ENCODE measurements at places on chromosomes 13 and 19. TPM values are rescaled to one million over a fixed set of nuclear protein-coding genes. Genes with fewer than 3 reads are reported as not detected.
A peak's percentile ranks its signal among the peaks of the same experiment; 100 is the strongest.

DNA sequence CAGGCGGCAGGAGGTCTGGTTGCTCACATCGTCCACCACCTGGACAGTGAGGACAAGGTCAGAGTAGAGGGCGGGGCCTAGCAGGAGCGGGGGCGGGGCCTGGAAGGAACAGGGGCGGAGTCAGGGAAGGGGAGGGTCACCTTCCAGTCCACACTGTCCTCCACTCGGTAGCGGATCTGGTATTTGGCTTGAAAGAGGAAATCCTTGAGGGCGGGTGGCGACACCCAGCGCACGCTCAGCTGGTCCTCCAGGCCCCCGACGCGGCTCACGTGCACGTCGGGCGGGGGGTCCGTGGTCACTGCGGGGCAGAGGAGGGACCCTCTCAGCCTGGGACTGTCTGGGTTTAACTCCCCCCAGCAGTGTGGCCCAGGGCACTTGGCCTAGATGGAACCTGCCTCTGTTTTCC is 8.2 kb downstream of the REX1BD start:
- H3K36me3 ChIP-seq, result no peaks in the 10 kb centered on the region
- DNase-seq, result peak; percentile 91
- H3K4me3 ChIP-seq, result no peak overlapping the region
- no peaks in the 10 kb centered on the region for H3K27me3 ChIP-seq
- H3K4me1 ChIP-seq, result peaks cover 8% of the 10 kb centered on the region
- no peak overlapping the region for H3K27ac ChIP-seq

DNA sequence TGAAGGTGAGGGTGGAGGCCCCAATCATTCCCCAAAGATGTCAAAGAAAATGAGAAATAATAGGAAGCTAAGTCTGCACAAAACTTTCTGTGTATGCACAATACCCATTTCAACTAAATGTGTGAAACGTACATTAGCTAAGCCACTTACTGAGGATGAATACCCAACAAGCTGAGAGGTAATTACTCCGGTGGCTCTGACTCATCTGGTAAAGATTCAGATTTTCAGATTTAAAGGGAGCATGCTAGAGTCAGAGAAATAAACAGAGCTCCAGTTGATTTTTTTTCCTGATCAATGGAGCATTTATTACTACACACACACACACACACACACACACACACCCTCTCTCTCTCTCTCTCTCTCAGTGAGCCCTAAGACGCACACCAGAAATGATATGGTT is 194.8 kb upstream of the ARGLU1 start:
- no peaks in the 10 kb centered on the region for H3K27me3 ChIP-seq
- H3K4me3 ChIP-seq, result no peak overlapping the region
- no peaks in the 10 kb centered on the region for H3K4me1 ChIP-seq
- no peaks in the 10 kb centered on the region for H3K36me3 ChIP-seq

DNA sequence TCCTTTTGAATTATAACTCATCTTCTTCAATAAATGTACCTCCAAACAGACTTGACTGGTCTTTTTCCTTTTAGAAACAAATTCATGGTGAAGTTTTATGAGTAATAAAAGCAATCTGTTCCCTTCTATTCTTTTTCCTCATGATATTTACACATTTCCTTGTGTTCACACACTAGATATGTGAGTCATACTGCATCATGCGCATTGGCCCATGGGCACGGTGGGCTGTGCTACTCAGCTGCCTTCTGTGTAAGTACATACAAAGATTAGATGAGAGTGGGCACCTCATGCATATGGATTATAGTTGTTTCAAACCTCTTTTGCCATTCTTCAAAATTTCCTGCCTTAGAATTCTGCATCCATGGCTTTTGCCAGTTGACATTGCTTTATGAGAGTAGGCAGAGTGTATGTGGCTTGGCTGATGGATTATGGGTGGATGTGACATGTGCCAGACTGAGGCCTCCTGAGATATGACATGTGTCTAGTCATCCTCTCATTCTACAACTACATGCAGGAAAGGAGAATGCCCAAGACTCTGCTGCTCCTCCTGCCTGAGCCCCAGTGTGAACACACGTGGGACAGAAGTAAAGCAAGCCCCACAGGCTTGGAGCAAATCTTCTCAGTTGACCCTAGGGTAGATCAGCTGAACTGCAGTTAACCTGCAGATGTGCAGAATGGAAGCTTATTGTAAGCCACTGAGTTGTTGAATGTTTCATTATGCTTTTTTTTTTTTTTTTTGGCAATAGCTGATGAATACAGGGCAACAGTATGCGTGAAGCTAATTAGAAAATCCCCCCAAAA is 109.9 kb downstream of the RBM26 start:
- H3K36me3 ChIP-seq, result no peaks in the 10 kb centered on the region
- no peaks in the 10 kb centered on the region for H3K27me3 ChIP-seq
- no peak overlapping the region for H3K4me3 ChIP-seq
- no peaks in the 10 kb centered on the region for H3K4me1 ChIP-seq
- no peak for DNase-seq

- DNase-seq, result no peak
- peaks cover 31% of the 10 kb centered on the region for H3K36me3 ChIP-seq
- H3K27ac ChIP-seq, result no peak overlapping the region
- H3K4me3 ChIP-seq, result no peak overlapping the region
- no peaks in the 10 kb centered on the region for H3K27me3 ChIP-seq
Observed at GRCh38 chr19:36363845-36364244, 15.2 kb downstream of the ZFP14 start.

DNA sequence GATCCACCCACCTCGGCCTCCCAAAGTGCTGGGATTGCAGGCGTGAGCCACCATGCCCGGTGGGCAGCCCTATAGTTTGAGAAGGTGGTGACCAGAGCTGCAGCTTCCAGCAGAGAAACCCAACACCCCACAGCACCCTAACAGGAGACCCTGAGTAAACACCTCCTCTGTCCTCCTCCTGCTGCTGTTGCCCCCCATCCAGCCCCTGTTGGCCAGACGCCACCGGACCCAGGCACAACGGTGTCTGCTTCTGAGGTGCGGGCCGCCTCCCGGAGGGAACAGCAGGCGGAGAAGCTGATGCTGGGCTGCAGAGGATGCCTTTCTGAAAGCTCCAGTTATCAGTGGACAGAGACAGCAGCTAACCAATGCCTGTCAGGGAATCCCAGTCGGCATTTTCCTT is 175.5 kb downstream of the COL4A1 start:
- DNase-seq, result no peak
- no peaks in the 10 kb centered on the region for H3K36me3 ChIP-seq
- no peak overlapping the region for H3K4me3 ChIP-seq
- no peaks in the 10 kb centered on the region for H3K4me1 ChIP-seq

GRCh38 chr19:42697884-42698283 is 42.4 kb downstream of the PSG3 start:
- peaks cover 8% of the 10 kb centered on the region for H3K27me3 ChIP-seq
- no peaks in the 10 kb centered on the region for H3K36me3 ChIP-seq
- no peak overlapping the region for H3K4me3 ChIP-seq
- H3K27ac ChIP-seq, result no peak overlapping the region

- H3K4me1 ChIP-seq, result no peaks in the 10 kb centered on the region
- H3K27ac ChIP-seq, result no peak overlapping the region
- H3K4me3 ChIP-seq, result no peak overlapping the region
- DNase-seq, result no peak
- H3K36me3 ChIP-seq, result no peaks in the 10 kb centered on the region
Observed at GRCh38 chr13:46182491-46182877, 507 bp upstream of the LCP1 start.

- no peaks in the 10 kb centered on the region for H3K27me3 ChIP-seq
- H3K4me1 ChIP-seq, result peaks cover 13% of the 10 kb centered on the region
- H3K36me3 ChIP-seq, result peaks cover 18% of the 10 kb centered on the region
- DNase-seq, result peak; percentile 82
- no peak overlapping the region for H3K27ac ChIP-seq
- peak overlapping the region; percentile 29 for H3K4me3 ChIP-seq
Observed at GRCh38 chr19:42284591-42285341, 15.7 kb downstream of the CIC start.

- H3K36me3 ChIP-seq, result no peaks in the 10 kb centered on the region
- H3K4me1 ChIP-seq, result peaks cover 9% of the 10 kb centered on the region
- H3K27ac ChIP-seq, result no peak overlapping the region
Observed at GRCh38 chr13:112956571-112957294, 12.3 kb upstream of the MCF2L start.

DNA sequence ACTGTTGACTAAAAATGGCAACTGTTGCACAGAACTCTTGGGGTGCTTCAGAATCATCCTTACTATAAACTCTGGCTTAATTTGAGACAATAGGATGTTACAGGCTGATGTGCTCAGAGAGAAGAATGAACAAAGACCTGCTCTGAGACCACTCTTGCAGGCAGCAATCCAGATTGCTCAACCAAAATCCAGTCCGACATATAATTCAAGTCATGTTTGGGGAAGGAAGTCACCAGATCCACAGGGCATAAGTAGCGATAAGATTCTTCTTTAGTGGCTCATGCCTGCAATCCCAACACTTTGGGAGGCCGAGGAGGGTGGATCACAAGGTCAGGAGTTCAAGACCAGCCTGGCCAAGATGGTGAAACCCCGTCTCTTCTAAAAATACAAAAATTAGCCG is 20.6 kb downstream of the MTMR6 start:
- H3K27me3 ChIP-seq, result no peaks in the 10 kb centered on the region
- H3K27ac ChIP-seq, result no peak overlapping the region
- no peaks in the 10 kb centered on the region for H3K4me1 ChIP-seq
- no peak overlapping the region for H3K4me3 ChIP-seq
- no peak for DNase-seq

GRCh38 chr13:72180253-72180952 is 313.4 kb upstream of the DACH1 start:
- H3K36me3 ChIP-seq, result no peaks in the 10 kb centered on the region
- H3K27ac ChIP-seq, result no peak overlapping the region
- H3K27me3 ChIP-seq, result no peaks in the 10 kb centered on the region
- no peak for DNase-seq
- no peak overlapping the region for H3K4me3 ChIP-seq

GRCh38 chr19:58406818-58407657 is 1.4 kb upstream of the ZNF584 start:
- no peak for DNase-seq
- H3K36me3 ChIP-seq, result no peaks in the 10 kb centered on the region
- no peak overlapping the region for H3K4me3 ChIP-seq
- no peaks in the 10 kb centered on the region for H3K27me3 ChIP-seq

DNA sequence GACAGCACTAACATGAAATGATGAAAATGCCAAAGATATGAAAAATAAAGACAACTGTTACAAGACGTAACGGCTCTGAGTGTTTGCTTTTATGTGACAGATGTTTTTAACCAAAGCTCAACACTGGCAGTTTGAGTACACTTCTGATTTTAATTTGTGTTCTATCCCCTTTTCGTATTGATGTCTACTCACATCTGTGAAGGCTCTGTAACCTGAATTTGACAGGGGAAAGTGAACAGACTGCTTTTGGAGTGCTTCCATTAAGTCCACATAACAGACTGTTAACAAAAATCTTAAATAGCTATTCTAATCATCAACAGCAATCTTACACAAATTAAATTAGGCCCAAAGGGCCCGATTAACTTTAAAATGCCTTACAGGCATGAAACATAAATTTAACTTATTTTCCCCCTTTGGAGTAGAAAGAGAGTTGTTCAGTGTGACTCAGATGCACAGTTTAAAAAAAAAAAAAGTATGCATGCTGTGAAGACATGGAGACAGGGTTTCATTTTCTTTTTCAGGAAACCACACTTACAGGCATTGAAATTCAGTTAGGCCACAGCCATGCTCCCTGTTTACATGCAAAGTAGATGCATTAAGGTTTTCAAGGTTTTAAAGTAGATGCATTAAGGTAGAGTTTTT is 16.3 kb upstream of the RNASEH2B start:
- H3K27ac ChIP-seq, result no peak overlapping the region
- H3K4me1 ChIP-seq, result no peaks in the 10 kb centered on the region
- H3K27me3 ChIP-seq, result no peaks in the 10 kb centered on the region
- H3K36me3 ChIP-seq, result no peaks in the 10 kb centered on the region
- DNase-seq, result no peak

The RNF225 gene
- total RNA-seq, result not detected

The TNPO2 gene
- 29.5 TPM for total RNA-seq

The ATP8A2 gene
- 0.15 TPM for total RNA-seq

The ICAM5 gene
- total RNA-seq, result 0.21 TPM

The PEG3 gene
- total RNA-seq, result 2.7 TPM

All from pancreas (tissue), 10 donors.